ENCODE measurements at places on chromosomes 1 and 21.

DNA sequence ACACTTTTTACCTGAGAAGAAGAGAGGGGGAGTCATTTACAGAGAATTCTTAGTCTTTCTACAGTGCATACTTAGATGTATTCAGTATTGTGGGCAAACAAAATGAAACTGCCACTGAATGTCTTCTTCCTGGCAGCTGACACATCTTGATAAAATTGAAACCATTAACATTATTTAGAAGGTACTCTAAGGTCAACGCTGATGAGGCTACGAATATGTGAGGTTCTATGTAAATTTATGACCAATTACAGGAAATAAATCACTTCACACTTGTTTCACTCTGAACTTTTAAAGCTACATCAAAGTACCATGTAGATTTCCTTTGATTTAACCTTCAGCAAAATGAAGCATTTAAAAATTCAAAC is 51.3 kb upstream of the GFI1 start:
- no peak for DNase-seq

DNA sequence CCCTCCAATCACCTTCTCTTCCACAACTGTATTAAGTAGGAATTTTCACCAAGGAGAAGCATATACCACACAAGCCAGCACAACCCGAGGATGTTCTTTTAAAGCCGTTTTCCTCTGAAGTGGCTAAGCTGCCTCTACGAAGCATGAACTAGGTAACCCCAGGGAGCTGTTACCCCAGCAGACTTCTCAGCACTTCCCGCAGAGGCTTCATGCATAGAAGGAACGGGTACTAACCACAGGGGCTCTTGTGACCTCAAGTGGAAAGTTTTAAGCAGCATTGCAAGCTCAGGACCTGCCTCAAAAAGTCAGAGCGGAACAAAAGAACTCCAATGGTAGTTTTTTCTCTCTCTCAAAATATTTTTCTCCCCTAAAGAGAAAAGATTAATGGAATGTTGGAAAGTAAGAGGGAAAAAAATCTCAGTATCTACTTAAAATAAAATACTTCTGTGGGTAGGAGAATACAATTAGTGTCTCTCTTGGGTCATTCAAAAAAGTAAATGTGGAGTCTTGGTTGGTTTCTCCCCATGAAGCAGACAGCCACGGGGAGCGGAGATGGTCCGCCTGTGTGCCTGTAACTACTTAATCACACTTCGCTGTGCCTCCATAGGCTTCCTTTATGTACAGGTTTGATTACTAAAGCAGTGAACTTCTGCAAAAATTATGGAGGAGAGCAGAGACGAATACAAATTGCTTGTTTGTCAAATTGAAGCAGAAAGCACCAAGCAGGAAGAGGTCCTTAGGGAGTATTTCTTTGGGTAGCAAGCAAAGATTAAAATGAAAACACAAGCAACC is 40.9 kb downstream of the STX6 start:
- DNase-seq: no peak

DNA sequence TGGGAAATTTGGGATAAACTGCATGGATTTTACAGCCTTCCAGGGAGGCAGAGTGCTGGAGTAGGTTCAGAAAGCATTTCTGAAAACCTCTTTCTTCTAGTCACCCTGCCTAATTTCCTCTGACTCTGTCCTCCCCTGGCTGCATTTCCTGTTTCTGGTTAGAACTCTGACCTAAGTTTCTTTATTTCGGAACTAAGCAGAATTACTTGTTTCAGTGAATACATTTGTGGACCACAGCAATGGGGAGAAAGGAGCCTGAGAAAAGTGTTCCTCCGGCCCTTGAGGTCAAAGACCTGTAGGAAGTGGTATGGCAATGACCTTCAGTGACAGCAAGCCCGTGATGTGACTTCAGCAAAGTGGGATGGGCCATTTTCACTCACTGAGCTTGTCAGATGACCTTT is 173.4 kb upstream of the RUNX1 start:
- DNase-seq: no peak

DNA sequence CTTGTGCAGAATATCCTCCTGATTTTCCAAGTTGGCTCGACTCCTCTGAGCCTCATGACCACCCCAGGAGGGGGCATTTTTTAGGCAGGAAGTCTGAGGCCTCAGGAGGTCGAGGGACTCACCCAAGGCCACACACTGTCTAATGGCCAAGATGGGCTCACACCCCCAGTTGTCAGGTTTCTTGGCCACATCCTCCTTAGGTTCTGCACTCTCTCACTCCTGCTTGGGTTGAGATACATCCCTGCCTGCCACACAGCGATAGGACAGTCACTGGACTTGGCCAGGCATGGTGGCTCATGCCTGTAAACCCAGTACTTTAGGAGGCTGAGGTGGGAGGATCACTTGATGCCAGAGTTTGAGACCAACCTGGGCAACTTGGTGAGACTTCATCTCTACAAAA is 4.6 kb downstream of the CA6 start:
- DNase-seq: no peak

DNA sequence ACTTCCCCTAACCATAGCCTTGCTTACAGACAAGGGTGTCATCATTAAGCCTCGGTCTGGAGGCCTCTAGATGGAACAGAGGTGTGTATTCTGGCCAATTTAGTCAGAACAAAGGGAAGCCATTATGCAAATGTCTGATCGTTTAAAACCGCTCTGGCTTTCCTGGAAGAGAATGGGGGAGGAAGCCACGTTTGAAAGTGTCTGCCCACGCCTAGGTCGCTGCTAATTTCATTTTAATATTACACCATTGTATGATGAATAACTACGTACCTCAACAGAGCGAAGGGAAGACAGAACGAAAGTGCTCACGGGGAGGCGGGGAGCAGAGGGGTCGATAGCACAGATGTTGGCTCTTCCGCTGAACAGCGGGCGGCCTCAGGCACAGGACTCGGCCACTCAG is 41.1 kb upstream of the CSF3R start:
- DNase-seq: no peak

DNA sequence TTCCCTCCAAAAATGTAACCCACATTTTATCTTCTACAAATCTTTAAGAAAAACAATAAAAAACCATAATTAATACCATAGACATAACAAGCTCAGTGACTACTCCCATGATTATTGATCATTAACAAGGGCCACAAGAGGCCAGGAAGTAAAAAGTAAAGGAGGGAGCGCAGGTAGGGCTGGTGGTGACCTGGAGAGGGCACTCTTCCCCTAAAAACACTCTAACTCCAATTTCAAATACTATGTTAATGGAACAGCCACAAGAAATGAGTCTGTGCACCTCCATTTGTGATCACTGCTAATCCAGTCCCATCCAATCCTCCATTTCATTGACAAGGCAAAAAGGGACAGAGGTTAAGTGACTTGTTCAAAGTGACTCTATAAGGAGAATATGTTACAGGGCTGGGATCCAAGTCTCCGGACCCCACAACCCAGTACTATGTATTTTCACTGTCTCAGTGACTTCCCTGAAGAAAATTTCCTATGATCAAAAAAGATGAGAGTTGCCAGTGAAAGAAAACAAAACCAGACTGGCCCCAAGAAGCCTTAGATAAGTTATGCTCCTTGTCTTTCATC is 41.2 kb upstream of the CFAP298 start:
- DNase-seq: peak; percentile 35

DNA sequence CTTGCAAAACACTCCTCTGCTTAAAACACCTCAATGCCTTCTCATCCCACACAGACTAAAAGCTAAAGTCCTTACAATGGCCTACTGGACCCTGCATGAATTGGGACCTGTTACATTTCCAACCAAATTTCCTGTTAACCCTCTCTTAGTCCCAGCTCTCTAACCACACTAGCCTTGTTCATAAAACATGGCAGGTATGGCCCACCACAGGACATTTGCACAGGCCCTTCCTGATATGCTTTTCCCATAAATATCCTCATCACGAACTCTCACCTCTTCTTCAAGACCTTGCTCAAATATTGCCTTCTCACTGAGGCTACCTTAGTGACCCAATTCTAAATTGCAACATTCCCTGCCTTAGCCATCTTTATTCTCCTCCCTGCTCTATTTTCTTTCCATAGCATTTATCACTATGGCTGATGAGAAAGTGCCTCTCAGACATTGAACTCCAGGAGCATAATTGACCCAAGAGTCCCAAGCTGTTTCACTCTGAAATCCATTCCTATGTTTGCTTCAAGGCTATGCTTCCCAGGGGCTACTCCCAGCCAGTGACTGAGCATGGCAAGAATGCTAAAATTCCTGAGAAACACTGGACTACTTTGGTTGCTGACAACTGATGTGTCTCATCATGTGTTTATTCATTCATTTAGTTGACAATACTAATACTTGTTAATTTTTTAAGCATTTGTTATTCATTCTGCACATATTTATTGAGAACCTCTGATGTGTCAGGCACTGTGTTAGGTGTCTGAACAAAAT is 2.7 kb upstream of the PALMD start:
- no peak for DNase-seq

- DNase-seq: no peak
Observed at GRCh38 chr1:240426051-240426450, 185.9 kb downstream of the GREM2 start.

DNA sequence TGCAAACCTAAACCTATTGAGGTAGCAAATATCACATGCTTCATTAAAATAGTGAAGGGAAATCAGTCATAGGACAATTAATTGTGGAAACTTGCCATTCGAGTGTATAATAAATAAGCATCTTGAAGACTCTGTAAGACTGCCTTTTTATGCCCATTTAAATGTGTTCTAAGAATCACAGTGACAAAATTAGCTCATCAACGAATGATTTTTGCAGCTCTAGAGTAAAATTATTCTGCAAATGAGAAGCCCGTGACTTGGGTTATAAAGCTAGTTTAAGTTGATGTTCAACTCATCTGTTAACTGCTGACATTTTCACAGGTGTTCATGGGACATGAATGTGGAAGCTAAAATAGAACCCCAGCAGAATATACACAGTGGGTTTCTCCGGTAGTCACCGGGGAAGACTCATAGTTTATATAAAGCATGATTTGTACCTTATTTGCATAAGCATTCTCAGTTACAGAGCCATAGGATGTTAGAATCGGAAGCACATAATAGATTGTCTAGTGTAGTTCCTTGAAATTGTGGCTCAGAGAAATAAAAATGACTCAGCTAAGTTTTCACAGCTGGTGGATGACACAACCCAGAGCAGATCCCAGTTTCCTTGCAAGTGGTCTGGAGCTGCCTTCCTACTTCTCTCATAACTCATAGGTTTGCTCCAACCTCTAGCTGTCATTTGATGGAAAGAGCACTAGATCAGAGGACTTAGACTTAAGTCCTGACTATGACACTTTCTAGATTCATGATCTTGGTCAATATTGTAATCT is 107.3 kb downstream of the UCHL5 start:
- DNase-seq: no peak

- DNase-seq: no peak
Observed at GRCh38 chr1:60444680-60445079, 371.1 kb upstream of the C1orf87 start.

DNA sequence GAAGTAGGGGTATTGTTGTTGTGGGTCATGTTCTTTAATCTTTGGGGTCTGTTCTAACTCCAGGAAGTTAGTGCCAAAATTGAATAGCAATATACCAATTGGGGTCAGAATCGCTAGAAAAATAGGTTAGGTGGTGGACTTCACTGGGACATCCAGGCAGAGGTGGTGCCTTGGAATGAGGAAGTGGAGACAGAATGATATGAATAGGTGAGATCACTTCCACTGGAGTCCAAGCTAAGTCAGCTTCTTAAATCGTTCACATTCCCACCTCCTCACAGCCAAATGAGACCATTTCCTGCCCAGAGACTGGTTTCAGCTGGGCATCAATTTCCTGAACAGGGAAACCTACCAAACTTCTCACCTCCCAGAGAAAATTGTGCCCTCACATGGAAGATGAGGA is 137.8 kb upstream of the RAB4A start:
- no peak for DNase-seq

- no peak for DNase-seq
Observed at GRCh38 chr1:59262631-59263030, 34.3 kb upstream of the FGGY start.

DNA sequence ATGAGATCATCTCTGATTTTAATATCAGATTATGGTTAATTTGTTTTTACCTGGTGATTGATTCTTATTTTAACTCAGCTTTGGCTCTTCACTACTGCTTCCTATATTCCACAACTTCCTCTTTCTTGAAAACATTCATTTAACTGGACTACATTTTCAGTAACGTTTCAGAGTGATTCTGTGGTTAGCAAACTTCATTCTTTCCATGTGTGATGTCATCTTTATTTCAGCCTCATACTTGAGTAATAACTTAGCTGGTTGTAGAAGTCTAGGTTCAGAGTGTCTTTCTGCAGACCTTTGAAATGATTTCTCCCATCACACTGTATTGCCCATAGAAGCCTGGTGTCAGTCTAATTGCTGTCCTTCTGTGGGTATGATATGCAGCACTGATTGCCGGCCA is 36.0 kb upstream of the SLC35F3 start:
- DNase-seq: no peak

- DNase-seq: no peak
Observed at GRCh38 chr1:221162939-221163338, 283.7 kb downstream of the HLX start.

- DNase-seq: no peak
Observed at GRCh38 chr1:173276922-173277800, 70.0 kb upstream of the TNFSF4 start.

DNA sequence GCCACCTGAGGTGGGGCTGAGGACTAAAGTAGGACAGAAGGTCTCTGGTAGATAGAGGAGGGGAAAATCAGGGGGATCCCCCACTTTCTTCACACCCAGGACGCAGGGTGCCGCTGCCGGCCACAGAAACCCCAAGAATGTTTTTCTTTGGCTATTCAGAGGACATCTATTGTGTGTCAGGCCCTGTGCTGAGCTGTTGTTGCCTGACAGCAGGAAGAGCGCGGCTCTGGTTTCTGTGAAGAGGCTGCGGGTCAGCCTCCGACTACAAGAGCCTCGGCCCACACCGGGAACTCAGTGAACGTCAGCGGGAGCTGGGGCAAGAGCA is 407 bp upstream of the PIGV start:
- DNase-seq: no peak

DNA sequence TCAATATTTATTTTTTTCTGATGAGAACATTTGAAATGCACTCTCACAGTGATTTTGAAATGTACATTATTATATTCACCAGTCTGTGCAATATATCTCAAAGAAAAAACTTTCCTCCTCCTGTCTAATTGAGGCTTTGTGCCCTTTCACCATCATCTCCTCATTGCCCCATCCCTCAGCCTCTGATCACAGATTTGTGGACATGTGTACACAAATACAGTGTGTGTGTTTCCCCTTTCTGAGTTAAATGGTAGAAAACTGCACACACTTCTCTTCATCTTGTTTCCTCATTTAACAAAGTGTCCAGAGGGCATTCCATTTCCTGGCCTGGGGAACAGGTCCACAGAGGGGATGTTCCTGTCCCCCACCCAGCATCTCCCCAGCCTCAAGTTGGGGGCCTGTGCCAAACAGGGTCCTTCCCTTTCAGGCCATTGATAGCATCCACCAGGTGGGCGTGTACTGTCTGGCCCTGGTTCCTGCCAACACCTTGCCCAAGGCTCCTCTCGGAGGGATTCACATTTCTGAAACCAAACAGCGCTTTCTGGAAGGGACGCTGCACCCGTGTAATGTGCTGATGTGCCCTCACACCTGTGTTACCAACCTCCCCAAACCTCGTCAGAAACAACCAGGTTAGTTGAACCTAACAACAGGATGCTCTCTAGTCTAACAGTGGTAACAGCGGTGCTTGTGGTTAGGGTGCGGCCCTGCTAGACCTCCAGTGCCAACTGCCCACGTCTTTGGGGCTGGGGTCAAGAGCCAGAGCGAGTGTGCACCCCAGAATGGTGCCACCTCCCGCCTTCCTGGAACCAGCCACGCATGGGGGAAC is 54.6 kb downstream of the S100B start:
- no peak for DNase-seq

- peak; percentile 58 for DNase-seq
Observed at GRCh38 chr1:41418857-41419583, 57.8 kb downstream of the FOXO6 start.
